ENCODE measurements at places on chromosomes 7 and 10.

DNA sequence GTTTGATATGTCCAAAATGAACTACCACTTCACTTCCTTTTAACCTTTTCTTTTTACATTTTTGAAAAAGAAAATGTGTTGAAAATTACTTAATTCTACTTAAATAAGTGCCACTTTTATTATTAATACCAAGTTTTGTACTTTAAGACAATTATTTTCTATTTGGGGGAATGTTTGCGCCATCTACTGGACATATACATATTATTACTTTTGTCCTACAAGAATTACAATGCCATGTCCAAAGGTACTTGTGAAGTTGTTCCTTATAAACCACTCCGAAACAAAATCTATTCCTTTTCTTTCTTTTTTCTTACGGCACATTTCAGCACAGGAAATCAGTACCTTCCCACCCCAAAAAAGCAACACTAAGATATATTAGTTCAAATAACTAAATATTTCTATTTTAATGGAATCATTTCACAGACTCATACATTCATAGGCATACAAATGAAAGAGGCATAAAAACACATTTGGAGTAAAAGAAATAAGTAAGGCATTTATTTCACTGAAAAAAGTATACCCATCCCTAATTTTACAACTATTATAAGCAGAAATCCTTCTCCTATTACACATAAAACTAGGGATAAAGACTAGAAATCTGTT is 169.9 kb downstream of the RNF133 start:
- DNase-seq: peak; percentile 7

- no peak for DNase-seq
Measured at GRCh38 chr7:27181795-27182275, 3.2 kb downstream of the HOXA11 start.

GRCh38 chr10:93991596-93992284 is 2.0 kb upstream of the PLCE1 start:
- DNase-seq: peak; percentile 86

DNA sequence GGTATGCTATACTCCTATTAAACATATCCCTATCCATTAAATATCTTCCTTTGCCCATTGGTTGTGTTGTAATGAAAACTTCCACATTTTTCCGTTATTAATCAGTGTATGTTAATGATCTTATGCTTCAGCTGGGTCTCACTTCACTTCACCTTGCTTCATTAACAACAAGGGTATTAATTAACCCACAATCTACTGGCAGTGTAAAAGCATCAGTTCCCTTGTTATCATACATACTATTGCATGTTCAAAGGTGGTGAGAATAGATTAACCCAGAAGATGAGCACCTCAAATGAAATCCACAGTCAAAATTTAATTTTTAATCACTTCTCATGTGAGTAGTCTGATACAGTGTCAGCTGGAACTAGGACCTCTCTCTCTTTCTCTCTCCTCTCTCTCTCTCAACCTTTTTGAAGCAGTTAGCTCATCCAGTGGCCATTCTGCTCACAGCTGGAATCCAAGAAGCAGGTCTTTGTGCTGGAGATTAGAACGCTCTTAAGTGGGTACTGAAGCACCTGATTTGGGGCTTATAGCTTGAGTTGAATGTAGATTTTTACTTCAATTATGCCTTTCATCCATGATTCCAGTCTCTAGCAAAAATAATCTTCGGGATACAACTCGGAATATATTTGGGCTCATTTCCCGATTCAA is 172.3 kb downstream of the RAPGEF5 start:
- DNase-seq: no peak

DNA sequence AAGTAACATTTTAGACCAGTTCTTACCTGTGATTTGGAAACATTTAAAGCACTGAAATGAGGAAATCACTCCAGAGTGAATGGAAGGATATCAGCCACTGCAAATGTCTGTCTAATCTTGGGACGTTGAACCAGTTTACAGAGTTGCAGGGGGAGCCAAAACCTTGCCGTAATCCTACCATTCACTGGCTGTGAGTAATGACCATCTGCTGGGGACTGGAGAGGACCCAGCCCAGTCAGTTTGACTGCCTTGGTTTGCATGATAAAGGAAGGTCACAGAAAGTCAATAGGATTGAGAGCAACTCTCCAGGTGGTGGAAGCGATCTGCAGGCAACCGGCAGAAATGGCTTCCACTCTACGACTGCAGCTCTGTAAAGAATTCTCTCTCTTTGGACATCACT is 167.2 kb downstream of the AKR1D1 start:
- peak; percentile 13 for DNase-seq

DNA sequence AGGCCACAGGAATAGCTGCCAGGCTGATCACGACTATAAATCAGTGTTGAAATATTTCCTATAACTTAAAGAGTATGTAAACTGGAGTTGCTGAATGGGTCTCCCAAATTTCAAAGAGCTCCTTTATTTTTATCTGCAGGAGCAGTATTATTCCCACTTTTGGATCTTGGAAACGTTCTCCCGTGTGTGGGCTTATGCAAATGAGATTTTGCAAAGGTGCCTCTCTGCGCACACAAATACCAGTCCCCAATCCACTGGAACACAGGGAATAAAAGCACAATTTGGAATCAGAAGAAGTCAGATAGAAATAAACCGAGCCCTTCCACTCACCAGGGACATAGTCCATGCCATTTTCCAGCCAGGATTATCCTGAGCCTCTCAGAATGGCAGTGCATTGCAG is 350.2 kb upstream of the CELF2 start:
- DNase-seq: no peak

GRCh38 chr7:2571409-2571808 is 12.6 kb downstream of the IQCE start:
- DNase-seq: no peak

GRCh38 chr10:85604136-85604725 is 762.4 kb downstream of the GRID1 start:
- no peak for DNase-seq

GRCh38 chr7:77566421-77566820 is 29.3 kb downstream of the PTPN12 start:
- no peak for DNase-seq

- peak; percentile 11 for DNase-seq
Measured at GRCh38 chr10:105797234-105797890, 1156.3 kb downstream of the SORCS3 start.

DNA sequence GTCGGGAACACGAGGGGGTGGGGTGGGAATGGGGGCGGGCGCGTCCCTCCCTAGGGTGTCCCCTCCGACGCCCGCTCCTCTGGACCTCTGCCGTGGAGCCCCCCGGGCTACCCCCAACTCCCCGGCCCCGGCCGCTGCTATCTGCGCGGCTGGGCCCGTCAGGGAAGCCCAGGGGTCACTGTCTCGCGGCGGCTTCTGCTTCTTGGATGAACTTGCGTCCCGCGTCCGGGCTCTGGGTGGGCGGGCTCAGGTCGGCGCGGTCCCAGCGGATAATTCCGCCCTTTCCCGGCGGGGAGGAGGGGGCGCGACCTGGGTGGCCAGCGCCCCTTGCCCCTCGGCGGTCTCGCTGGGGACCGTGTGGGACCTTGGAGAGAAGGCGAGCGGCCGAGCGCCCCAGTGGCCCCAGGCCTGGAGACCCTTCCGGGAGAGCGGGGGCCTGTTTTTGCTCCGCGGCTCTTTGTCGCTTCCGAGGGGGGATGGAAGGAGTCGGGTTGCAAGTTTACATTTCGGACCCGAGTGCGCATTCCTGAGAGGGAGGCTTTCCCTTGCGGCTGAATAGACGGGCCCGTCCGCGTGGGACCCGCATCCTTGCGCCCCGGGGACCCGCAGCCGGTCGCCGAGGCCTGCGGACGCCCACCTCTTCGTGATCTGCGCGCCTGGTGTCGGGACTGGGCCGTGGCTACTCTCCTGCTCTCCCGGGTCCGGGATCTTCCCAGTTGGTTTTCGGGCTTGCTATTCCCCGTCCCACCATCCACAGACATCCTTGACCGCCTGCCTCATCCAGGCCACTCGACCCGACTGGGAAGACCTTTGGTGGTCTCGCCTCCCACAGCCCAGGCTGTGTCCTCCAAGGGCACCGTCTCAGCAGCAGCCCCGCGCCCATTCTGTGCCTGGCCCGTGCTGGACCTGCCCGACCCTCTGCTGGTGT is 812 bp downstream of the DOCK1 start:
- peak; percentile 30 for DNase-seq

GRCh38 chr10:112775381-112775780 is 174.7 kb upstream of the TCF7L2 start:
- no peak for DNase-seq

DNA sequence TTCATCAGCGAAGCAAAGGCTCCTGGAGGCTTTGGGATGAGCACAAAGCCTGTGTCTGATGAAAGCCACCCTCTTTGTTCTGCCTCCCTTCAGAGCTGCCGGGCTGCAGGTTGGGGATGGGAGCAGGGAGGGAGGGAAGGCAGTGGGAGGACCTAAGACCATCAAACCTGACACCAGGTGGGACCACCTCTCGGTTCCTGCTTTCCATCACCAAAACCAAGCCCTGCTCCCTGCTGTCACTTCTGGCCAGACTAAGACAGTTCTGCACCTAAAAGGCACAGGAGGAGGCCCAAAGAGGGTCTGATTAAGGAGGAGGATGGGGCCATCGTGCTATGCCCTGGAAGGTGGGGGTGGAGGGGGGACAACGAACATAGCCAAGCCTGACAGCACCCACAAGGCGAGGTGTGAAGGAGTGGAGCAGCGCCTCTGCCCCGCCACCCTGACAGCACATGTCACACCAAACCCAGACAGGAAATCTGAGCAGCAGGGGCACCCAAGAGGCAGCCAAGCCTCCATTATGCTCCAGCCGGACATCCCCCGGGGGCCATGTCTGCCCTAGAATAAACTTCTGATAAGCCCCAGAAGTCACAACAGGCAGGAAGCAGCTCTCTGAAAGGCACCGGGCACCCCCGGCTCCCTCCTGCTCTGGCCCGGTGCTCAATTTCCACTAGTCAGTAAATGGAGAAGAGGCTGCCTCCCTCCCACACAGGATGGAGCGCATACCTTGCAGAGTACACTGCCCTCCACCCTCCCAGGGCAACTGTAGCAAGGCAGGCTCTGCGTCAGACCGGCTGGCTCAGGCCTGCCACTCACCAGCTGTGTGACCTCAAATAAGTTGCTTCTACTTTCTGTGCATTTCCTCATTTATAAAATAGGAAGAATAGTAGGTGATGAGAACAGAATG is 48.9 kb downstream of the DLG5 start:
- DNase-seq: no peak

DNA sequence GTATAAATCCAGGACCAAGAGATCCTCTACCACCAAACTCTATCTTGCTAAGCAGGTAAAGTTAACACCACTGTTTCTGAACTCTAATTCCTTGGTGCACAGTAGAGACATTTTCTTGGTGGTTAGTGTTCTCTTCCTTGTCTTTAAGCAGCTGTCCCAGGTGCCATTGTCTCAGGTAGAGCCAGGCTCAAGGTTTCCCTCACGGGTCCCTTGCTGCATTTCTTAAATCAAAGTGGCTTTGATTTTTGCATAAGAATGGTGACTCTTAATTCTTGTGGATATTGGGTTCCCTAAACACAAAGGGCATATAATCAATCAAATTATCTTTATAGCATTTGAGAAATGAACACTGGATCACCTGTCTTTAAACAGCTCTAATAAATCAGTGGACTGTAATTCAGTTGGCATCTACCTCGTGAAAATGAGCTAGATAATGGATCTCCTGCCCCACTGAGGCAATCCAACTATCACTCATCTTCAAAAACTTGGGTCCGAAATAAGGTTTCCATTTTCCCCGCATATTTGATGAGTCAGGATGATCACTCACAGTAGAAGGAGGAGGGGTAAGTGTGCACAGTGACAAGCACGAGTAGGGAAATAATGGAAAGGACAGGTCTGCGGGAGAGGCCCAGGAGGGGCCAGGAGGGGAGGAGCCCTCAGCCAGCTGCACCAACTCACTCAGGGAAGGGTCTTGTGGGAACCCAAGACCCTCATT is 2.4 kb downstream of the ABCC2 start:
- DNase-seq: peak; percentile 52

- no peak for DNase-seq
Measured at GRCh38 chr10:116779076-116779687, 36.8 kb upstream of the HSPA12A start.

- DNase-seq: no peak
Measured at GRCh38 chr10:43912469-43912868, 263.8 kb upstream of the ZNF32 start.

- no peak for DNase-seq
Measured at GRCh38 chr7:23377134-23377533, 78.0 kb downstream of the MALSU1 start.

DNA sequence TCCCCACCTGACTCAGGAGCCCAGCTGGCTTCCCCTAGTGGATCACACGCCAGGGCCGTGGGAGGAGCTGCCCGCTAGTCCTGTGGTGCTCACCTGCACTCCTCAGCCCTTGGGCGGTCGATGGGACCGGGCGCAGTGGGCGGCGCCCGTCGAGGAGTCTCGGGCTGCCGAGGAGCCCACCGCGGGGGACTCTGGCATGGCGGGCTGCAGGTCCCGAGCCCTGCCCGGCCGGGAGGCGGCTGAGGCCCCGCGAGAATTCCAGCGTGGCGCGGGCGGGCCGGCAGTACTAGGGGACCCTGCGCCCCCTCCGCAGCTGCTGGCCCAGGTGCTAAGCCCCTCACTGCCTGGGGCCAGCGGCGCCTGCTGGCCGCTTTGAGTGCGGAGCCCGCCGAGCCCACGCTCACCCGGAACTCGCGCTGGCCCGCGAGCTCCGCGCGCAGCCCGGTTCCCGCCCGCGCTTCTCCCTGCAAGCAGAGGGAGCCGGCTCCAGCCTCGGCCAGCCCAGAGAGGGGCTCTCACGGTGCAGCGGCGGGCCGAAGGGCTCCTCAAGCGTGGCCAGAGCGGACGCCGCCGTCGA is 367.9 kb downstream of the TYW1 start:
- DNase-seq: no peak

- DNase-seq: peak; percentile 35
Measured at GRCh38 chr10:132001238-132001972, 19.7 kb upstream of the BNIP3 start.

- DNase-seq: no peak
Measured at GRCh38 chr10:30454744-30455510, 20.9 kb downstream of the MAP3K8 start.

DNA sequence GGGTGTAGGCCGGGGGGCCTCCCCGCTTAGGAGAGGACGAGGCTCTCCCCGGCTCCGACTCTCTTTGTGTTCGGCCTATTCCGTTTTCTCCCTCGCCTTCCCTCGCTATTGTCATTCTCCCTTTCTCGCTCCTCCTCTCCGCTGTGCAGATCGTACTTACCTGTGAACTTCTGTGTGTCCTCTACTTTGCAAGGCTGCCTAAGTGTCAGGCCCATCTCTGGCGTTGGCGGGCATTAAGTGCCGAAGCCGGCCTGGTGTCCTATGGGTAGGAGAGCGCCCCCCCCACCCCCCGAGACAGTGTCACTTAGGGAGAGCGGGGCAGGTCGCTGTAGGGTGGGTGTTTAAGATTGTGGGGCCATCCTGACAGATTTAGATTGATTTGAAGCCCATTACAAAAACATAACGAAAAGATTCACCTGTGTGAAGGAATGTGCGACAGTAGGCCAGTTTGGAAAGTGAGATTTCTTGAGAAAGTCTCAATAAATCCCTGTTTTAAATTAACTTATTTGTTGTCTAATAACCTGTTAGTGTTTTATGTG is 579 bp downstream of the RBM33 start:
- peak; percentile 43 for DNase-seq

- DNase-seq: no peak
Measured at GRCh38 chr10:72426986-72427385, 72.3 kb upstream of the DNAJB12 start.

DNA sequence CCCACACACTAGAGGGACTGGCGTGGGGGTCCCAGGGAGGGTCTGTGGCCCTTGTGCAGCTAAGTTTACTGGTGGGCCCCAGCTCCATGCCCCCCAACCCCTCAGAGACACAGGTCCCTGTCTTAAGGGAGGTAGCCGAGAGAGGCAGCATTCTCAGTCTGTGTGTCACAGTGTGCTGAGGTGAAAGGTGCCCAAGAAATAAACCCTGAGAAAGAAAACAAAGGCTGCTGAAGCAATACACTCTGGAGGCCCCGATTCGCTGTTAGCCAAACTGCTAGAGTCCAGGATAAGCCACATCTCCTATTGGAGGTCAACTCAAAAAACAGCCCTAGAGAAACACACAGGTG is 28.6 kb upstream of the NDST2 start:
- no peak for DNase-seq
